Lower lobe of right lung (tissue), 2 donors: ENCODE measurements at places on chromosomes 6 and 20. TPM values are rescaled to one million over a fixed set of nuclear protein-coding genes. Genes with fewer than 3 reads are reported as not detected.

- H3K4me3 ChIP-seq: no peak overlapping the region
- H3K27ac ChIP-seq: no peak overlapping the region
- DNase-seq: no peak
- H3K27me3 ChIP-seq: no peaks in the 10 kb centered on the region
- H3K36me3 ChIP-seq: no peaks in the 10 kb centered on the region
Observed at GRCh38 chr20:40325006-40325568, 363.9 kb downstream of the MAFB start.

The SLC22A23 gene
- total RNA-seq: 27.8 TPM

DNA sequence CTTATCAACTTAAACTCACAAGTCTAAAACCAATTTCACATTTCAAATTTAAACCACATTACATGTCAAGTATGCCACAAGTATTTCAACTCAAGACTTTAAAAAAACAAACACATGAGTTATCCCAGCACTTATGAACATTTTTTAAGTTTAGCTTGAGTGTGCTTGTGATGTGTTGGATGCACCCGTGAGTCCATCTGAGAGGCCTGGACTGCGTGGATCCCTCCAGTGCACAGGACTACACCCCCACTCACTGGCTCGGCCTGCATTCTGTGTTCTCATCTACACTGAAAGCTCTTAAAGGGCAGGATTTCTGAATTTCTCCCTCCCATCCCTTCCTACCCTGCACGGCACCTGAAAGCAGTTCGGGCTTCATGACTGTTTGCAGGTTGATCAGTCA lies 128.8 kb upstream of the CD93 start:
- H3K4me3 ChIP-seq: no peak overlapping the region
- H3K27ac ChIP-seq: no peak overlapping the region
- no peaks in the 10 kb centered on the region for H3K4me1 ChIP-seq
- no peaks in the 10 kb centered on the region for H3K27me3 ChIP-seq

- H3K27ac ChIP-seq: no peak overlapping the region
- no peaks in the 10 kb centered on the region for H3K27me3 ChIP-seq
- DNase-seq: no peak
- no peaks in the 10 kb centered on the region for H3K36me3 ChIP-seq
Observed at GRCh38 chr6:36699348-36699747, 1.7 kb downstream of the RAB44 start.

The EEF1A2 gene
- total RNA-seq: 0.77 TPM

The SYNJ2 gene
- total RNA-seq: 4.5 TPM

DNA sequence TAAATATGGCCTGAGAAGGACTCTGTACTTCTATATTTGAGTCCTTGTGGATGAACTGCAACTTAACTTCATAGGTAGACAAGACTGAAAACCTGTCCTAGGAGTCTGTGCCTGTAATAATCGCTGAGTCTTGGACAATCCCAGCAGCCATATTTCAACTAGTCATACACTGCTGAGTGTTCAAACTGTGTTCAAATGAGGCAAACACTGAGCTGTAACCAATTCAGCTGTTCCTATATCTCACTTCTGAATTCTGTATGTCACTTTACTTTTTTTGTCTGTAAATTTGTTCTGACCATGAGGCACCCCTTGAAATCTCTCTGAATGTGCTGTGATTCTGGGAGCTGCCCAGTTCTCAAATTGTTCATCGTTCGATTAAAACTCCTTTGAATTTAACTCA lies 72.4 kb downstream of the FOXF2 start:
- H3K4me3 ChIP-seq: no peak overlapping the region
- no peaks in the 10 kb centered on the region for H3K4me1 ChIP-seq
- H3K27ac ChIP-seq: no peak overlapping the region
- no peak for DNase-seq
- no peaks in the 10 kb centered on the region for H3K36me3 ChIP-seq
- no peaks in the 10 kb centered on the region for H3K27me3 ChIP-seq

DNA sequence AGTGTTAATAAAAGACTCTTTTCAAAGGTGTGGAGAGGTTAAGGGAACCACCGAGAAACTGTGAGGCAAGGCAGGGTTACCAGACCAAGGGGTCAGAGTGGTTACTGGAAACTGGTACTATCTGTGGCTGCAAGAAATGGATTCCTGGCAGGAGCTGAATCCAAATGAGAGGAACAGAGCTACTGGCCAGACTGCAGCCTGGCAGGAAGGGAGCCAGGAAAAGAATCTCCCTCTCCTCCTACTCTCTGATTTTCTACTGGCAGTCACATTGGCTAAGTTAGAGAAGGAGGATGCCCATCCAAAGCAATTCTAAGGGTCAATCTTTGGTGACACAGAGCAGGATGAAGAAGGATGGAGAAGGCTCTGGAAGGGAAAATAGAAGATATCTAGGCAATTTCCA lies 211.5 kb downstream of the GRM1 start:
- H3K36me3 ChIP-seq: no peaks in the 10 kb centered on the region
- H3K4me3 ChIP-seq: no peak overlapping the region
- no peaks in the 10 kb centered on the region for H3K4me1 ChIP-seq
- no peaks in the 10 kb centered on the region for H3K27me3 ChIP-seq

DNA sequence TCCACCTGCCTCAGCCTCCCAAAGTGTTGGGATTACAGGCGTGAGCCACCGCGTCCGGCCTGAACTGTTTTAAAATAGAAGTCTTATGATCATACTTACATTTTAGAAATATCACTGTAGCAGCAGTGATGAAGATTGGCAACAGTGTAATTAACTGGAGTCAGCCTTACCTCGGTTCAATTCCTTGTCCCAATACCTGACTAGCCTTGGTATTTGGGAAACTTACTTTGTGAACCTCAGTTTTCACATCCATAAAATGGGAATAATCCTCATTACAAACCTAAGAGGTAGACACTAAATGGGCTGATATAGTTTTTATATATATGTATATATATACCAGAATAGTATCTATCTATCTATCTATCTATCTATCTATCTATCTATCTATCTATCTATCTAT lies 19.3 kb downstream of the PHF20 start:
- peaks cover 4% of the 10 kb centered on the region for H3K36me3 ChIP-seq
- peaks cover 19% of the 10 kb centered on the region for H3K4me1 ChIP-seq
- no peak overlapping the region for H3K27ac ChIP-seq
- no peak overlapping the region for H3K4me3 ChIP-seq
- no peak for DNase-seq
- H3K27me3 ChIP-seq: no peaks in the 10 kb centered on the region

The CDC25B gene
- 97.7 TPM for total RNA-seq

The TSBP1 gene
- total RNA-seq: not detected

DNA sequence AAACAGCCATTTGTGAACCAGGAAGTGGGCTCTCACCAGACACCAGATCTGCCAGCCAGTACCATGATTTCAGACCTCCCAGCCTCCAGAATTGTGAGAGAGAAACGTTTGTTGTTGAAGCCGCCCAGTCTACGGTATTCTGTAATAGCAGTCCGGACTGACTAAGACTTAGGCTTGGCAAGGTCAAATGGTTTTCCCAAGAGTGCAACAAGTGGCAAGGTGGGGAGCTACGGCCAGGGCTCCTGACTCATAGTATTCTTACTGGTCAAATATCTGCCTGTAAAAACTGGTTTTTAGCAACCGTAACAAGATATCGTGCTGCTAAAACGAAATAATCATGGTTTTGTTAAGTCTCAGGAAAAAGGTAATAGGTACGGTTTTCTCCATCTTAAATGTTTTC lies 37.8 kb downstream of the MCUR1 start:
- no peaks in the 10 kb centered on the region for H3K36me3 ChIP-seq
- no peaks in the 10 kb centered on the region for H3K27me3 ChIP-seq
- no peak overlapping the region for H3K27ac ChIP-seq
- no peak overlapping the region for H3K4me3 ChIP-seq

GRCh38 chr20:18263723-18264122 lies 24.6 kb upstream of the ZNF133 start:
- DNase-seq: no peak
- H3K4me1 ChIP-seq: no peaks in the 10 kb centered on the region
- H3K4me3 ChIP-seq: no peak overlapping the region

- H3K4me3 ChIP-seq: no peak overlapping the region
- no peaks in the 10 kb centered on the region for H3K27me3 ChIP-seq
- H3K27ac ChIP-seq: no peak overlapping the region
- no peak for DNase-seq
Observed at GRCh38 chr6:84346372-84346771, 118.9 kb upstream of the CEP162 start.

The HLA-DOB gene
- 0.95 TPM for total RNA-seq

The HLA-DRB5 gene
- 279 TPM for total RNA-seq
